ENCODE measurements at places on chromosomes 12 and 14.

- no peak for DNase-seq
Measured at GRCh38 chr14:63578300-63578699, 35.1 kb upstream of the PPP2R5E start.

- DNase-seq, result no peak
Measured at GRCh38 chr14:81275305-81276072, 54.7 kb upstream of the GTF2A1 start.

DNA sequence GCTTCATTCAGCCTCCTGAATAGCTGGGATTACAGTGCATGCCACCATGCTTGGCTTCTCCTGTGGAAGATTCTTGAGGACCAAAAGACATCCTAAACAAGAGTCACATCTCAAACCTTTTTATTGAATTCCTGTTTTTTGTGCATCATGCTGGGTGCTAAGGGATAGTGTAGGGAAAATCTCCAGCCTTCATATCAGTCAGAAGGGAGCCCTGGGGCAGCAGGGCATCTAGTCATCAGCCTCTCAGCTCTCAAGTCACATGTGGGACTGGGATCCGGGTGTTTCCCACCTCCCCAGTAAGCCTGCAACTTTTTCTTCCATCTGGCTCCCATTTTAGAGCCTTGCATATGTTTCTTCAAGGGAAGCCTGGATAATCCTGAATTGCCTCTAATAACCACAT, 25.1 kb upstream of the OASL start:
- no peak for DNase-seq

GRCh38 chr14:103519837-103520212, 2.8 kb downstream of the CKB start:
- no peak for DNase-seq

DNA sequence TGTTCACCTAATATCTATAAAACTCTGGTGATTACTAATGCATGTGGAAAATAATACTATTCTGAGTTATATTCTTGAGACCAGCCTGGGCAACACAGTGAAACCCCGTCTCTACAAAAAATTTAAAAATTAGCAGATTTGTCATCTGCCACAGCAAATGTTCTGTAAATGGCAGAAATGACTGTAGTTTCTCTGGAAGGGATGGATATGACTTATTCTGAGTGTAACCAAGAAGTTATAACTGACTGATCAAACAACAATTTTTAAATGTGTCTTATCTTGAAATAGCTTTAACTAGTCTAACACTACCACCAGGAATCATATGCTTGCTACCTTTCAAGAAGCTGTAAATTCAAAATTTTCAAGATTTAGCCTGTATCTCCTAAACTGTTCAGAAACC, 88.7 kb downstream of the PLBD1 start:
- no peak for DNase-seq

Data from NCI-H1436 (cell line).